ENCODE measurements at places on chromosomes 1 and 21. TPM values are rescaled to one million over a fixed set of nuclear protein-coding genes. Genes with fewer than 3 reads are reported as not detected.

GRCh38 chr1:172005856-172006255 is 164.6 kb downstream of the DNM3 start:
- no peaks in the 10 kb centered on the region for H3K27me3 ChIP-seq
- no peak overlapping the region for H3K27ac ChIP-seq
- H3K4me1 ChIP-seq = peaks cover 24% of the 10 kb centered on the region
- H3K4me3 ChIP-seq = no peak overlapping the region

DNA sequence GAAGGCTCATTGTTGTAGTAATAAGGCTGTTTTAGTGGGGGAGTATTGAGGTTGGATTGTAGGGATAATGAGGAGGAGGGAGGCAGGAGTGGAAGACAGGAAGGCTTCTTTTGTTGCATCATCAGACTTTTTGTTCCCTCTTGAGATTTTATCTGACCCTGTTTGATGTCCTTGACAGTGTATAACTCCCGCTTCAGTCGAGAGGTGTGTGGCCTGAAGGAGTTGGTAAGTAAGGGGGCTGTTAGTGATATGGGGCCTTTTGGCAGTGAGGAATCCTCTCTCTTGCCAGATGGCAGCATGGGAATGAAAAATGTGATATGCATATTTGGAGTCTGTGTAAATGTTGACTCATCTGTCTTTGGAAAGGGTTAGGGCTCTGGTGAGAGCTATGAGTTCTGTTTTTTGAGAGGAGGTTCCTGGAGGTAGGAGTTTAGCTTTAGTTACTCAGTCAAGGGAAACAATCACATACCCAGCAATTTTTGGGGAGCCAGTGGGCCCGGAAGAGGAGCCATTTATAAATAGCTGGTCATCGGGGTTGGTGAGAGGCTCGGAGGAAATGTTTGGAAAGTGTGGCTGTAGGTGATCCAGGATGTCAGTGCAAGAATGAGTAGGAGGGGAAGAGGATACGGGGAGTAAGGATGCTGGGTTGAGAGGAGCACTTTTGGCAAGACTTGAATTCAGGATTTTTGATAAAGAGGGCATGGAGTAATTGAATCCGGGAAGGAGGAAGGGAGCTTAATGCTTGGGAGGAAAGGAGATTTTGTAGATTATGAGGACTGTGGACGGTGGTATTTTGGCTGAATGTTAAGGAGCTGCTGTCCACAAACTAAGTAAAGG is 136.7 kb upstream of the ETV3 start:
- DNase-seq = peak; percentile 61
- H3K27ac ChIP-seq = no peak overlapping the region
- H3K27me3 ChIP-seq = peaks cover 22% of the 10 kb centered on the region
- no peaks in the 10 kb centered on the region for H3K4me1 ChIP-seq
- H3K36me3 ChIP-seq = no peaks in the 10 kb centered on the region

- H3K27ac ChIP-seq = no peak overlapping the region
- H3K27me3 ChIP-seq = peaks cover 44% of the 10 kb centered on the region
- no peak for DNase-seq
- H3K4me1 ChIP-seq = no peaks in the 10 kb centered on the region
- H3K4me3 ChIP-seq = no peak overlapping the region
Observed at GRCh38 chr1:3285106-3285740, 169.2 kb upstream of the ARHGEF16 start.

GRCh38 chr21:18249672-18250071 is 5.0 kb downstream of the CHODL start:
- H3K27me3 ChIP-seq = no peaks in the 10 kb centered on the region
- no peaks in the 10 kb centered on the region for H3K36me3 ChIP-seq
- no peak for DNase-seq
- no peaks in the 10 kb centered on the region for H3K4me1 ChIP-seq
- no peak overlapping the region for H3K4me3 ChIP-seq

GRCh38 chr1:175555266-175555665 is 188.1 kb downstream of the TNR start:
- H3K27me3 ChIP-seq = no peaks in the 10 kb centered on the region
- no peaks in the 10 kb centered on the region for H3K36me3 ChIP-seq
- no peaks in the 10 kb centered on the region for H3K4me1 ChIP-seq

CELA3A gene
- total RNA-seq = not detected

DNA sequence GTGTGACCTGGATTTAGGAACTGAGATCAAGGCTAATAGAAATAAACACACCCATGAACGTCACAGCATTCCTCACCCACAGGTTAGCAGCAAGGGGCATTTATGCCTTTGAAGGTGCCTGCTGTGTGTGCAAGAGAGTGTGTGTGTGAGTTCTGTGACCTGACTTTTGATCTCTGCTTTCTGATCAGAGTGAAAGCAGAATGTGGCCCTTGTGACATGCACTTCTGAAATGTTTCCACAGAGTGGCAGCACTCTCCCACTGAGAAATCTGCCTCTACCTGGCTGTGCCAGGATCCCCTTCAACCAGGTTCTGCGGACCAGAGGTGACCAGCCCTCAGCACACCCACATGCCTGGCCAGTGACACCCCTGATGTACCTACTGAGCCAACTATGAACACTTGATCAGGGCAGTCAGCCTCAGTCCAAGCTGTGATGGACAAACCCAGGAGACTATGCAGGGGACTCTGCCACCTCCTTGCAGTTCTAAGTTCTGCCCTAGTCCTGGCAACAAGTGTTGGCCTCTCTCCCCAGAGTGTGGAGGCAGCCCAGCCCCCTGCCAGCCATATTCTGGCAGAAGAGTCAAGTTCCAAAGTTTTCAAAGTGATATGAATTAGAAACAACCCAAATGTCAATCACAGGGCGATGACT is 41.0 kb downstream of the RXRG start:
- no peaks in the 10 kb centered on the region for H3K4me1 ChIP-seq
- DNase-seq = peak; percentile 36
- no peaks in the 10 kb centered on the region for H3K36me3 ChIP-seq
- H3K27me3 ChIP-seq = peaks cover 22% of the 10 kb centered on the region
- H3K27ac ChIP-seq = no peak overlapping the region

Measured in GM23248 (cell line).